Stimulated activated CD4-positive, alpha-beta T cell treated with anti-CD3 and anti-CD28 coated beads, Interleukin-1b, Interleukin-23, amount 100 ng/mL, for 1 hour (primary cell): ENCODE measurements at places on chromosomes 6 and 20.
A peak's percentile ranks its signal among the peaks of the same experiment; 100 is the strongest.

DNA sequence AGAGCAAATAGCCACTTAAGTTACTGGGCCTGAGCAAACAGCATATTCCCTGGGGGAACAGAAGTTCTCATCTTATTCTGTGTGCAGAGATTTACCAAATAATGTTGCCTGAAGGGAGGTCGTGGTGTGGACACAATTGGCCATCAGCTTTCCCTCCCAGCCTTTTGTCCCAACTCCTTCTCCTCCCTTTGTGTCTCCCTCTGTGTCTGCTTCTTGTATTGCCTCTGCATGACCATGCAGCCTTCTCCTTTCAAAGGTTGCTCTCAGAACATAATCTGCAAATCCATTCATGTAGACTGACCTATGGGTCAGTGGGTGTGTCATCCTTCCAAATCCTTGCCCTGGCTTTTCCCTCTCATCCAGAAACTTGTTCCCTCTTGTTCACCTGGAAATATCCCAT is 150.3 kb upstream of the INSM1 start:
- DNase-seq = no peak

DNA sequence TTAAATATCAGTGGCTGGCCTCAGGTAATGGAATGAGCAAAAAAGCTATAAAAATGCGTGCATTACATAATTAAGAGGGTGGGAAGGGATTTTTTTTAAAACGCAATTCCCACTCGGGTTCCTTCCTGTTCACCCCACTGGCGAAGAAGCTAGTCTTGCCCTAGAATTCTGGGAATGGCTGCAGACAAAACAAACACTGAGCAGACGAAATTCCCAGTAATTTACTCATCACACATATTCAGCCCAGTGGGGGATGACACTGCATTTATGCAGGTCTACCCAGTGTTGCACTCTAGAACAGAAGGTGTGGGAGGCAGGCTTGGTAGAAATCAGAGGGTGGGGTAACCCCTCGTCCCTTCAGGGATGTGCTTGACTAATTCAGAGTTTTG is 2695.0 kb upstream of the DEFB115 start:
- no peak for DNase-seq

GRCh38 chr20:53309515-53309914 is 284.1 kb downstream of the ZNF217 start:
- no peak for DNase-seq

DNA sequence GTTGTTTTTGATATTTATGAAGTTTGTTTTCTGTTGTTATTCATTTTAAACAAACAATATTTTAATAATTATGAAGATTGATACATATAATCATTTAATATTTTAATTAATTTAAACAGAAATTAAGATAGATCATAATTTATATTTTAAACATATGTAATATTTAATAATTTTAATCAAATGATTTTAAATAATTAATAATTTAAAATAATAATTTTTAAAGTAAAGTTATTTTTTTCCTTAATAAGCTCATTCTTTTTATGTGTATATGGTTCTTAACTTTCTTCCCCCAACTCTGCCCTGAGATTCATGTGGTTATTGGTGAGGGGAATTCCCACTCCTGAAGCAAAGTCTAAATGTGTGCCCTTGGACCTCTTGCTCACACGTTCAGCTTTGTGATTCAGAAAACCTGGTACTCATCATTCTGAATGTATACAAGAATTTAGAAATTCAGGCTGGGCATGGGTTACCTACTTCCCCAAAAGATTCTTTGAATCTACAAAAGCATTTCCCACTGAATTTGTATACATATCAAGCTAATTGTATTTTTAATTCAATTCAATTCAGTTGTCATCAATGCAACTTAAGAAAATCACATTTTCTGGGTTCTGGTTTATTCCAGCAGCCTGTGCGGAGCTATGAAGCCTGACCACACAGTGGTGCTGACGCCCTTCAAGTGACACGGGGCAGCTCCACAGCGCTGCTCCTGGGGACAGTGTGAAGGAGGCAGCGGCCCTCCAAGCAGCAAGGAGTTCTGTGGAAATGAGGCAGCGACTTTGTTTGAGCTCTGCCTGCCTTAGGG is 168.9 kb upstream of the UST start:
- DNase-seq = no peak

- no peak for DNase-seq
These were observed 21.5 kb upstream of the AAR2 start for GRCh38 chr20:36214684-36215256.

GRCh38 chr6:152160346-152160745 is 352.9 kb downstream of the ESR1 start:
- no peak for DNase-seq

DNA sequence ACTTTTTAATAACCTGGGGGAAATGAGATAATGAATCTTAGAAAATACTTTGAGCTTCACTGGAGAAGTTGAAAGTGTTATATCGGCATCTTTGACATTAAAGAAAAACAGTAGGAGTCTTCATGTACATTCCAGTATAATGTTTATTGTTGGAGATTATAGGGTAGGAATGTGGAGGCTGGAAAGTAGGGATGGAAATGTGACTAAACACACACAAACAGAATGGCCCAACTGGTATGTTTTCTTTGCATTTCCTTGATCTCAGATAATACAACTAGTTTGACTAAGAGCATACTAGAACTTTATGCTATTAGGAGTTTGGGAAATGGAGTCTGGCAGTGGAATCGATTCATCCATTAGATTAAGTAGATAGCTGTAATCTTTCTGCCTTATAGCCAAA is 10.1 kb upstream of the BAG2 start:
- DNase-seq = no peak

DNA sequence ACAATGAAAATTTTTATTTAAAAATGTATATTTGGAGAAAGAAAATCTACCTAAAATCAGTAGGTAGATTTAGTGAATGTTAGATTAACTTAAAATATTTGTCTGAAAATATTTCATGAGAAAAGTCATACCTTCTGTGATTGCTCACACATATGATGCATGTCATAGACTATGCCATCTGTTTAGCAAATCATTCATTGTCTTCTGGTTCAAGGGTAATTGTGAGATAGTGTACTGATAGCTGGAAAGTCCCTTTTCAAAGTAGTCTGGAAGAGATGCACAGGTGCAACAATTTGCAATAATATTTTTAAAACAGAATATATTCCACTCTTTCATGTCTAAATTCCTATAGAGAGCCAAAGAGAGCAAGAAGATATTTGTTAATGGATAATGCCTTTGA is 21.0 kb upstream of the RNF217 start:
- no peak for DNase-seq

- DNase-seq = no peak
These were observed 5.4 kb downstream of the DLL1 start for GRCh38 chr6:170285482-170285881.

DNA sequence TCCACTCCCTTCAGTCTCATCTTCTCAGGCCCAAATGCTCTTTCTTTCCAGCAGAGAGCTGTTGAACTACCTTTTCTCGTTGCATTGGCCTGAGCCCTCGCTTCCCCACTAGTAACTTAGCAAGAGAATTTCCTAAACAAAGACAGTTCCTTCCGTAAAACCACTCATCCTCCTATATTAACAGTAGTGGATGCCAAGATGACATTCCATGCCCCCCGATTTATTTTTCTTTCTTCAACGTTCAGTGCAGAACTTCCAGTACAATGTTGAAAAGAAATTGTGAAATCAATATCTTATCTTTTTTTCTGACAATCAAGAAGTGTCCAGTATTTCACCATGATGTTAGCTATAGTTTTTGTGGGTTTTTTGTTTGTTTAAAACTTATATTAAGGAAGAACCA is 45.8 kb downstream of the SOX4 start:
- DNase-seq = no peak

DNA sequence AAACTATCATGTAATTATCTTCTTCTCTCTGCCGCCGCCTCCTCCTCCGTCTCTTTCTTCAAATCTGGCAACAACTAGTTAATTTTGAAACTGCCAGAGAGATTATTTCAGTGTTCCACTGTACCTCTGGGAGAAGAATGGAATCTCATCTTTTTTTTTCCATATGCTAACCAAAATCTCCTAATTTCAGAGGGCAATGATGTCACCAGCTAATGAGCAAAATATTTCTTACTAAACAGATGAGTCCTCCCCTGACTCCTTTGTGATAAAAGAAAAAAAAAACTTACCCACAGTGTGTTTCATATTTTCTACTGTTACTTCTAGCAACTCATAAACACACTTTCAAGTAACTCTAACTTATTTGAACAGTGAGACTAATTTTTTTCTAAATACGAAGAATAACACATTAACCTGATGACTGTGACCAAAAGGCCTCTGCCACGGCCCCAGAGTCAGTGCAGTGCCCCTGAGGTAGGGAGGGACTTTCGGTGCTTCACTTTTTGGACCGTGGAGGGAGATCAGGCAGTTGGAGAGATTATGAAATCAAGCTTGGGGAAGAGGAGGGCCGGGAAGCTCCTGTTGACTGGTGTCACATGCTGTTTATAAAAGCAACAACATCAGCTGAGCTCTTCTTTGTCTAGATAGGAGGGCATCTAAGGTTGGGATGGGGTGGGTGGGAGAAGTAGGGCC is 159.6 kb downstream of the SASH1 start:
- no peak for DNase-seq

GRCh38 chr20:14582855-14583254 is 245.4 kb upstream of the FLRT3 start:
- DNase-seq = no peak

- no peak for DNase-seq
These were observed 174.2 kb downstream of the DLL1 start for GRCh38 chr6:170116636-170117035.

GRCh38 chr6:149965194-149966020 is 1.7 kb downstream of the ULBP1 start:
- DNase-seq = no peak

- no peak for DNase-seq
These were observed 90.0 kb upstream of the BEND3 start for GRCh38 chr6:107205058-107205998.

DNA sequence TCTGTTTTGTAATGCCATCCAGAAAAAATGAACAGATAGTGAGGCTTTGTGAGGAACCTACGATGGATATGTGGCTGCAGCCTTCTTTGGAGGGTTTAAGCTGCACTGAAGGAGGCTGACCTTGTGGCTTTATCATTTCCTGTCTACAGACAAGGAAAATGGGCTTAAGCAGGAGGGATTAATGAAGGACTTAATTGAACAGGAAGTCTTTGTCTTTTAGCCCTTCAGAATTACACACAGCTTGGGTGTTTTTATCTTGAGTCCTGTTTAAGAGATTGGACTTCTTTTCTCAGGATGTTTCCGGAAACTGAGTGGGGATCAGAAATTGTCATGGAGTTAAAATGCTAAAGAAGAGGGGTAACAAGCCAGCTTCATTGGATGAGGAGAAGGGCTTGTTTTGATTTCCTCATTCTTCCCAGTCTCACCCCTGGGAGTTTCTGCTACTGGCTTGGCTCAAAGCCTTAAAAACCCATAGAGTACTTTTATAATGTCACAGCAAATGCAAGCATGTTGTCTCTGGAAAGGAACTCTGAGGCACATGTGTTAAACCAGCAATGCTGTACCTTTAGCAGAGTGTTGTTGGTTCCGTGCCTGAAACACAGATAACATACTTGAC is 193.6 kb downstream of the JARID2 start:
- no peak for DNase-seq

- no peak for DNase-seq
These were observed 141.8 kb downstream of the TMEM200A start for GRCh38 chr6:130507666-130508028.

- DNase-seq = no peak
These were observed 9.9 kb upstream of the ID4 start for GRCh38 chr6:19827247-19827646.

DNA sequence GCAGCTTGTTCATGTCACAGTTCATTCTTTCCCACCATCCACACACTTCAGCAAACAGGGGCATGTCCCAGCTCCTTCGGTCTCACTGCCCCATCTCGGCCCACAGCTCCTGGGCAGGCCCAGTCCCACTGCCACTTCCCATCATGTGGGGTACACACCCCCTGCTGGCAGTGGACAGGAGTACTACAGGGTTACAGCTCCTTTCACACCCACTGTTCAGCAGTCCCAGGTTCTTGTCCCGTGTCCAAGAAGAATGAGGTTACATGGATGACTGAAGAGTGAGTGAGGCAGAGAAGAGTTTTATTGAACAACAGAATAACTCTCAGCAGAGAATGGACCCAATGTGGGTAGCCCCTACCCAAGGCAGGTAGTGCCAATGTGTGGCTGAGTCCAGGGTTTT is 77.8 kb upstream of the SMLR1 start:
- DNase-seq = no peak

GRCh38 chr6:16991981-16992629 is 109.7 kb upstream of the STMND1 start:
- no peak for DNase-seq

GRCh38 chr6:5507131-5507681 is 245.9 kb downstream of the FARS2 start:
- no peak for DNase-seq

GRCh38 chr6:165178056-165178455 is 131.3 kb downstream of the C6orf118 start:
- DNase-seq = no peak

DNA sequence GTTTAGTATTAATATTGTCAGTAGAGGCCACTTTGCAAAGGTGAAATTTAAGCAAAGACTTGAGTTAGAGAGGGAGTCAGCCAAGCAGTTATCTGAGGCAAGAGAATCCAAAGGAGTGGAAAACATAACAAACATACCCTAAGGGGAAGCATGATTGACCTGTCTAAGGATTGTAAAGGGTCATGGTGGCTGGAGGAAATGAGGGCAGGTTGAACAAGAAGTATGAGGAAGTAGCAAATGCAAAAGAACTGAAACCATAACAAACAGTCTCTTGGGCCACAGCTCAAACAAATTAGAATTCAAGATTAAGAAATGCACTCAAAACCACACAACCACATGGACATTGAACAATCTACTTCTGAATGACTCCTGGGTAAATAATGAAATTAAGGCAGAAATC is 103.2 kb downstream of the FBXO5 start:
- no peak for DNase-seq

- no peak for DNase-seq
These were observed 162.5 kb downstream of the WDR27 start for GRCh38 chr6:169539176-169539897.

GRCh38 chr6:162960679-162961457 is 233.1 kb downstream of the PACRG start:
- DNase-seq = no peak

GRCh38 chr6:2978923-2979322 is 7.6 kb upstream of the SERPINB6 start:
- no peak for DNase-seq

DNA sequence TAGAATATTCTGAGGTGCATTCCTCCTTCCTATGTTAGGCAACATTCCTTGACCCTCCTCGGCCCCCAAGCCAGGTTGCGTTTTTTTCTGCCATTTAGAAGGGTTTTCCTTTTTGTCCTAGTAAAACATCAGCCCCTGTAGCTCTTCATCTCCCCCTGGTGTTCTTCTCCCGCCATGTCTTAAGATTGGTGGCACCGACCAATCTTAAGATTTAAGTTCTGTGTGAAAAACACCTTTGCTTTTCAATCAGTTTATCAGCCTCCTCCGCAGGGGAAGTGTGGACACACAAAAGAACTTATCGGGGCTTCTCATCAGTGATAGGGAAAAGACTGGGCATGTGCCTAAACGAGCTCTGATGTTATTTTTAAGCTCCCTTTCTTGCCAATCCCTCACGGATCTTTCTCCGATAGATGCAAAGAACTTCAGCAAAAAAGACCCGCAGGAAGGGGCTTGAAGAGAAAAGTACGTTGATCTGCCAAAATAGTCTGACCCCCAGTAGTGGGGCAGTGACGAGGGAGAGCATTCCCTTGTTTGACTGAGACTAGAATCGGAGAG is 719 bp upstream of the EDN1 start:
- peak; percentile 17 for DNase-seq

- DNase-seq = no peak
These were observed 120.1 kb downstream of the SYCP2 start for GRCh38 chr20:59813126-59813947.
